ENCODE measurements at places on chromosomes 3 and 15.

GRCh38 chr3:61053781-61054496, 197.3 kb downstream of the FHIT start:
- no peak for DNase-seq

- DNase-seq = no peak
These were observed 254.3 kb downstream of the TLE3 start for GRCh38 chr15:69843276-69843899.

DNA sequence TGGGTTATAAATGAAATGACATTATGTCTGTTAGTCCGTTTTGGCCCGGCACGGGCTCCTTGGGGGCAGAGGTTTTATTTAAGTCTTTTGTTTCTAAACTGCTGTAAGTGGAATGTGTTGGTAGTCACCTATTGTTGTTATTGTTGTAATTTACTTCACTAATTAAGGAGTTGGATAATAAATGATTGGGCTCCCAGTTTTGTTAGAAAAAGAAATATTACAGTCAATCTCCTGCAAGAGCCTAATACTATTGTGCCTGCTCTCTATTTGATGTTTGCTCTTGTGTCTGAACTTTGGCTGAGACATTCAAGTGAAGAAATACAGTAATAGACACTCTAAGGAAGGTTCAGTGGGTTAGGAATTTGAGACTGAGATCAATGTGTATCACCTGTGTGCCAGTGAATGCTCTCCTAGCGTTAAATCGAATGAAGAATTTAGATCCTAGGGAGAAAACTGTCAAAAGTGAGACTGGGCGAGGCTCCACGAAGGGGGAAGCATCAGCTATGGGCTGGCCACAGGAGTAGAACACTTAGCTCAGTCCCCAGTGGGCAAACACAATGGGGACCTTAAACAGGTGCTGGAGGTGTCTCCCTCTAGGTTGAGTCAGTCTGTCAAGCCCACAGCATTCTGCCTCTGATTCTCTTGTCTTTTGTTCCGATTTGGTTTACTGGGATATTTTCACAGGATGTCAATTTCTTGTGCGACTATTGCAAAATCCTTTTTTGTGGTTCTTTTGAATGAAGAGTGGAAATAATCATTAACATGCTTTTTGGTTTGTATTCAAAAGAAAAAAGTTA, 1.2 kb downstream of the ROBO2 start:
- DNase-seq = no peak

DNA sequence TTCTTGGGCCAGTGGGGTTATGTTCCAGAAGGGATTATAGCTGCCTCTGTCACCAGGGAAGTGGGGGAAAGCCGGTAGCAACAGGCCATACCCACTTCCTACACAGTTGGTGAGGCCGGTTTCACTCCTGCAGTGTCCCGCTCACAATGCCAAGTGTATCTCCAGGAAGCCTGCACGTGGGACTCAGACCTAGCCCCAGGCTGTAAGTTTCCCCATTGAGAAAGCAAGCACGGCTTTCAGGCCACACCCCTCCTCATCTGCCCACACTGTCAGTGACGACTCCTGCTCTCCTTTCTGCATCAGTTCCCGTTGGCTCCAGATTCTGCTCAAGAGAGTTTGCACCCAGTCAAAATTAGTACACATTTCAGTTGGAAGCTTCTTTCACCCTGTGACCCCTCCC, 51.6 kb upstream of the CPOX start:
- no peak for DNase-seq

DNA sequence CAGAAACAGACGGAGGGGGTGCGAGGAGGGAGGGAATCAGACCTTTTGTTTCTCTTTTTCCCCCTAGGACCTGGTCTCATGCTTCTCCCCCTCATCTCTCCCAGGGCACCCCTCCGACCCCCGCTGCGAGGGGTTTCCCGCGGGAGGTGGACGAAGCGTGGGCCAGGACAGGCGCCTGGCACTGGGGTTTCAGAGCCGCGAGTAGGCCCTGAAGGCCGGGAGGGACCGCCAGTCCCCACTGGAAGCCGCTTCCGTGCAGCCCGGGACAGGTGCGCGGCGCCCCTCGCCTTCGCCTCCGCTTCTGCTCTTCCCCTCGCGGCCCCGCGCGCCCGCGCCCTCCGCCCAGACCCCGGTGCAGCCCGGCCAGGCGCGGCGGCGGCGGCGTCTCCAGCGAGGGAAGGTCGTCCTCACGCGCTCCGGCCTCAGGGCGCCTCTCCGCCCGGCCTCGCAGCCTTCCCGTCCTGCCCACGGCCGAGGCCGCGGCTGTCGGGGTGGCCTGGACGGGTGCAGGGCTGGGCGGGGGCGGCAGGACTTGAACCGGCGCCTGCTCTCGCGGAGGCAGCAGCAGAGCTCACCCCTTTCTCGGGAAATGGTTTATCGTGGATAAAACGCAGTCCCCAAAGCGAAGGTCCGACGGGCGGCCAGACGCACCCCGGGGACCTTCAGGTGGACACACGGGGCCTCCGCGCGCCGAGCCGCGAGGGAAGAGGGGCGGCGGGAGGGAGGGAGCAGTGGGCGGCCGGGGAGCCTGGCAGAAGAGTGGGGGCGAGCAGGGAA, 31.5 kb upstream of the ADAMTS17 start:
- no peak for DNase-seq

DNA sequence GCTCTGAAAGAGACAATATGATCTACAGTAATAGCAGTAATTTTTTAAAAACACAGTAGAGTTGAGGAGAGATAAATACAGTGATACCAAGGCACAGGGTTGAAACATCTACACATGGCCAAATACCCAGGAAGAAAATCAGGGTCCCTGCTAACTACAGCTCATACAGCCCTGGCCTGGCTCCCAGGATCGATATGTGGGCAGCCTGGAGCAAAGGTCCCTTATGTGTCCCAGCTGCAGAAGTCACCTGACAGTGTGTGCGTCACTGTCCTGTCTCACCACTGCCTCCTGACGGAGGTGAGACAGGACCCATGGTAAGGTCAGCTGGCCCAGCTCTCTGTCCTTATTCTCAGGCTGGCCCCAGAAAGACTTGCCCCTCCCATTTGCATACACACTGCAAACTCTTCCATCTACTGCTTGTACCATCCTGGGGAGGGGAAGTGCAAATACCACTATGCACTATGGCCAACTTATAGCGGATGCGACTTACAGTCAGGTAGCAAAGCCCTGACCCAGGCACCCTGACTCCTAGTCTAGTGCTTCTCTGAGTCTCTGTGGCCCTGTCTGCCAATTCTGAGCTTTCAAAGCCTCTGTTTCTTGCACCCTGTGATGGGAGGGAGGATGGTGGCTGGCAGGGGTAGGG, 22.0 kb upstream of the BCL2L10 start:
- DNase-seq = no peak

GRCh38 chr3:96961576-96961975, 147.2 kb downstream of the EPHA6 start:
- DNase-seq = no peak

DNA sequence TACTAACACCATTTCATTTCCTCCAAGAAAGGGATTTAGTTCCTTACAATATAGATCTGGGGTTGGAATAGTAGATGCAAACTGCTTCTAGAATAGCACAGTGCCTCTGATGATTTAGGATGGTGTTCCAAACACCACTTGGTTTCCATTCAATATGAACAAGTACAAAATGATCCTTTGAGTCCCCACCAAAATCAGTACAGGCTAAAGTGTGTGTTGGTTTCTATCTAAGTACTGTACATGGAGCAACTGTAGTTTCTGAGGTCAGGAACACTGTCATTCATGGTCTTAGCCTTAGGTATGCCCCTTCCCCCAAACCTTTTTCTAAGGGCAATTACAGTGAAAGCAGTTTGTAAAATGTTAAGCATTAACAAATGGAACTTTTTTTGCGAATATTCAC, 162.3 kb downstream of the TNIK start:
- DNase-seq = no peak

Data from C1 segment of cervical spinal cord (tissue), 14 donors.